Activated CD4-positive, alpha-beta T cell treated with anti-CD3 and anti-CD28 coated beads, Interleukin-10, Interleukin-2, amounts not matched to agents 100 ng/mL and 50 ng/mL, durations not matched to agents 16 hours and 8 hours (primary cell): ENCODE measurements at places on chromosomes 2 and 18.

- DNase-seq: no peak
These were observed 13.7 kb upstream of the DAPL1 start for GRCh38 chr2:158781353-158781961.

DNA sequence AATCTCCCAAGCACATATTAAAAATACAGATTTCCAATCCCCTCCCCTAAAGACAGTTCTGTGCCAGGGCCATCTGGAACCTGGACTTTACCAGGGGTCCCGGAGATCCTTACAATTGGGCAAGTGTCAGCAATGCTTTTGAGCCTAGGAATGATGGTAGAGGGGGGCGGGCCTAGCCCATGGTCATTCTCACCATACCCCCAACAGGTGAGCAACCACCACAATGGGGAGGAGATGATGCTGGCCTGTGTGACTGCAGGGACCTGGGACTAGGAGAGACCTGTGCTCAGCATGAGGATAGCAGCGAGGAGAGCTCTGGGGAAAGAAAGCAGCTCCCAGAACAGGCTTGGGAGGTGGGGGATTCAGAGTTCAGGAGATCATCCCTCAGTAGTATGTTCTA is 13.9 kb upstream of the ASAP2 start:
- DNase-seq: no peak

DNA sequence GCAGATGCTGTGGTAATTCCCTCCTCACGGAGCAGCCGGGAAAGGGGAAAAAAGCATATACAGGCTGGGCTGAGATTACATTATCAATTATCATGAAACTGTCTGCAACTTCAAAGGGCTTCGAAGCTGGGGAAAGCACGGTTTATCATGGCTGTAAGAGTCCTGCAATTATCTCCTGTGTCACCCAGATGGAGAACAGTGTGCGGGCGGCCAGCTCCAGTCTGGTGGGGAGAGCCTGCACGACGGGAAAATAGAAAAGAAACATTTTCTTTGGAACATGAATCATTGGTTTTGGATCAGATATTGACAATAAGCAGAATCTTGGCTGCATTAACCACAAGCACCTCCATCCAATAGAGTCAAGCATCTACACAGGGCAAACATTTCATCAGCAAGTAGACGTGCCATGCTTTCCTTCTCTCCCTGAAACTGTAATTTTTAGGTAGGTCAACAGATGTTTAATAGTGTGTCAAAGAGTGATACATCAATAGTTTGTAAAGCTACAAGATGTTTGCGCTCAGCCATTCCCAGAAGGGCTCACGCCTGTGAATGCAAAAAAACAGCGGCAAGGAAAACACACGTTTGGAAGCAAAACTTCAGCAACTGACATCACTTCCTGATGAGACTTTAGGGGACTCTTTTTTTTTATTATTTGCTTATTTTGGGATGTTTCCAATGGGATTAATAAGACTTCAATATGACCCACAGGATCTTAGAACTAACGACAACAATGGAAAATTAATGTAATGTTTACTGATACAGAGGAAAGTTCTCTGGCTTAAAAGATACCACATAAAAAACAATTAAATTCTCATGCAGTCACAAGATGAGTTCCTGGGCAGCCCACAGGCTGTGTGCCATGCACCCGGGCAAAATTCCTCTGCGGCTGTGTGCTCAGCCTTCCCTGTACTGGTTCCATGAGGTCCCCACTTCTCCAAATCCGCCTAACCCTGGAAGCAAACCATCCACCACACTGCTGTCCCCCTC is 111.0 kb upstream of the SALL3 start:
- DNase-seq: no peak

DNA sequence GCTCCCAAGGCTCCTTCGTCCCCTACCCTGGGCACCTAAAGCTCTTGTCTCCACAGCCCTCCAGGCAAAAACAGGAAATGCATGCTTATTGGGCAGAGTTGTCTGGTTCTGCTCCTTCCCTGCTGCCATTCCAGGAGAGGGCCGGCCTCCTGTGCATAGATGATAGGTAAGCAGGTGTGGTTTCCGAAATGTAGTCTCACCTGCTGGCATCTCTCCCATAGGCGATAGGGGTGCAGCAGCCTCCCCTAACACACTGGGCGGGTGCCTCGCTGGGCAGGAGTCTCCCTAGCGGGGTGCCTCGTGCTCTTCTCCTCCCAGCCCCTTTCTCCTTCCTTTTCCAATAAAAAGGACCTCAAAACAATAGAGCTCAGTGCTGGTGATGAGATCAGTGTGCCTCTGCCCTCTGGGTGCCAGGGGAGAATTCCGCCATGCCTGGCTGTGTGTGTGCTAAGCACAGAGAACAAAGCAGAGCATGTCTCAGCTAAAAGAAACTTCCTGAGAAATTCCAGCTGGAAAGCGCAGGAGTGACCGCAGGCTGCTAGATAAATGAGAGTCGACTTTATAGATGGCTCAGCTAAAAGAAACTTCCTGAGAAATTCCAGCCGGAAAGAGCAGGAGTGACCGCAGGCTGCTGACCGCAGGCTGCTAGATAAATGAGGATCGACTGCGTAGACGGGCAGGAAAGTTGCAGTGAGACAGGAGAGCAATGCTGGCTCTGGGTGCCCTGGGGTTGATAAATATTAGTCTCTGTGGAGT is 11.3 kb upstream of the PXDN start:
- no peak for DNase-seq

DNA sequence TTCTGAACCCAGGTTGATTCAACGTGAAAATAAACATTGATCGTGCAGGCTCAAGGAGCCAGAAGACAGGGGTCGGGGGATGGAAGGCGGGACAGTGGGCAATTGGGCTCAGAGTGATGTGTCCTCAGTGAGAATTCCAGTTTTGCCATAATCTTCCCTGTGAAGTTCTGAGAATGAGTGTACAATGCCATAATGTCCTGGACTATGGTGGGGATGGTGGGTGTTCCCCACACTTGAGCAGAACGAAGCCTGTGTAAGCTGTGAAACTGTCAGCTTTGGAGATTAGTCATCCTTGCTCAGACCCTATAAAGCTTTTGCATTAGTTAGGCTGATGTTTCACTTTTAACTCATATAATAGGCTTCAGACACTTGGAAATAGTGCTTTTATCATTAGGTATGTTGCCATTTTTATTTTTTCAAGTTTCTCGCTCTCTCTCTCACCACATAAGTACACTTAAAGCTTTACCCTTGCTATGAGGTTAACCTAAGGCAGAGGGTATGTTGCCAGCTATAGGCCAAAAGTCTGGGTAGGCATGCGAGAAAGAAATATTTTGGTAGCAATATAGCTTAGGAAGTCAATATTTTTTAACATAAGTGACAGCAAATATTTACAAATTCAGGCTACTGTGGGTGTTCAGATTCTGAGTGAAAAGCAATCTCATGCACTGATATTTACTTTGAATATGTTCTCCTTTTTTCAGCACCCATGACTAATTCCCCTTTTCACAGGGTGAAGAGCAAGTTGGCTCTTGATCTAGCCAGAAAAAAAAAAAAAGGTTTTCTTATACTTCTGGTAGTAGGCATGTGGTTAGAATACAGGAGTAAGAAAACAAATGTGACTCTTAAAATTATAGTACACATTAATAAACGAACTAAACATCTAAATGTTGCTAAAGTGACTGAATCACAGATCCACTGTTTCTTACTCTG is 47.2 kb downstream of the CDC42EP3 start:
- DNase-seq: peak; percentile 88

DNA sequence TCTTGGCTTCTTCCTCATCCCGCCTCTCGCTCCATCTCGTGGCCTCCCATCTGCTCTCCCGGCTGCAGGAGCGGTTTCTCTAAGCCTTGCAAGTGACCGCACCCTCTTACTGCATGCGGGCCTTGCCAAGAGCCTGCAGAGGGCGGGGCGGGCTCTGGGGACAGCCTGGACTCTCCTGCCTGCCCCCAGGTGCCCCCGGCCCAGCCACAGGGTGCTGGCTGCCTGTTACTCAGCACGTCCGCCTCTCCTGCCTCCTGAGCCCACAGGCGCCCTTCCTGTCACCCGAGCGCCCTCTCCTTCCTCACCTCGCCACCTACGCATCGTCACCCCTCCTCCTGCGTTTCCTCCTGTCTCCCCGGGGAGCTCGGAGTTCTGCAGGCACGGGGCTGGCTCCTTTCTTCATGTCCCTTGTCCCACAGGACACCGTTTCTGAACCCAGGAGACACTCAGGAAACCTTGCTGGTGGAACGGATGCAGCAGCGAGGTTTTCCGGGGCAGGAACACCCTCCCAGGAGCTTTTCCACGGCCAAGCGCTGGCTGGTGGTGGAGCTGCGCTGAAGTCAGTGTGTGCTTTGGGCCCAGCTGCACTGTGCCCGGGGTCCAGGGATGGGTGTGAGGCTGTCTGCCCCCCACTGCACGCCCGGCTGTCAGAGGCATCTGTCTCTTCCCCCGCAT is 28.5 kb downstream of the HPCAL1 start:
- peak; percentile 85 for DNase-seq

DNA sequence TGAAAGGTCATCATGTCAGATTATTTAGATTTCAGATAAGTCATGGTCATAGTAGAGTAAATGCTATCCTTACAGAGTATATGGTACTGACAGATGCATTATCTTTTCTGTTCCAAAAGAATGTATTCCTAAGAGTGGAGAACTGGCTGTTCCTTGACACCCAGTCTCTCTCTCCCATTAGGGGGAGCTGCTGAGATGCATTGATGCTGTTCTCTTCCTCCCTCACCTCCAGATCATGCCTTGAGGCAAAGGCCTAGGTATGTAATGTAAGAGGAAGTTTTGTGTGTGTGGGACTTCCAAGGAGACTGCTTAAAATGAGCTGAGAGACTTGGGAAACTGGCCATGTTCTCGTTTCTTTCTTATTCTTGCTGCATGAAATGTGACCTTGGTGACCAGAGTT is 979.5 kb upstream of the CELF4 start:
- peak; percentile 20 for DNase-seq

DNA sequence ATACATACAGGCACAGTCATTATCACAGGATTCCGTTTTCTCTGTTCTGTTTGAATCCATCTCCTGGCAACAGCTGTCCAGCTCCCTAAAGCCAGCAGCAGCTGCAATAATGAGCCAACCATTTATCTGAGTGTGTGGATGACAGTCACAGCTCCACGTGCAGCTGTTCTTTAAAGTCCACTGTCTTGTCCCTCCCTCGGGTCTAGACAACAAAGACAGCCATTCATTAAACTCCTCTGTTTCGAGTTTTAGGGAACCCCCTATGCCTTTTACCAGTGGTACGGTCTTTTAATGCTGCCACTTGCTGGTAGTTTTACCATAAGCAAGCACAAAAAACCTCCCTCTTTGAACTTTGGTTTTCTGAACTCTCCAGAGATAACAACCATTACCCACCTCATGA is 16.0 kb upstream of the MSGN1 start:
- DNase-seq: no peak

GRCh38 chr18:75433098-75433497 is 5.6 kb upstream of the SMIM21 start:
- DNase-seq: no peak

DNA sequence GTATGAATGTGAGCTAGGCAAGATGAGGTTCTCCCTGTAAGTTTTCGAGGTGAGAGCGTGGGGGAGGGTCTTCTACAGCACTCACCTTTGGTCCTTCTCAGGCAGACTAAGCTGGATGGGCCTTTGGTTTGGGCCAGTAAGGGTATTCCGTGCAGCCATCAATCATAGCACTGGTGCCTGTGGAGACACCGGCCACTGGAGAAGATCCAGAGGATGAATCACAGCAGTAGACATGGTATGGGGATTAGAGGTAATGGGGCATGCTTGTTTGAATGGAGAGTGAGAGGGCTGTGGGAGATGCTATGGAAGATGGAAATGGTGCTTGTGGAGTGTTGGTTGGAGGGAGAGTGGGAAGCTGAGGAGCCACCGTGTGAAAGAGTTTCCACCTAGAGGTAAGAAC is 16.1 kb downstream of the MAPRE3 start:
- no peak for DNase-seq

DNA sequence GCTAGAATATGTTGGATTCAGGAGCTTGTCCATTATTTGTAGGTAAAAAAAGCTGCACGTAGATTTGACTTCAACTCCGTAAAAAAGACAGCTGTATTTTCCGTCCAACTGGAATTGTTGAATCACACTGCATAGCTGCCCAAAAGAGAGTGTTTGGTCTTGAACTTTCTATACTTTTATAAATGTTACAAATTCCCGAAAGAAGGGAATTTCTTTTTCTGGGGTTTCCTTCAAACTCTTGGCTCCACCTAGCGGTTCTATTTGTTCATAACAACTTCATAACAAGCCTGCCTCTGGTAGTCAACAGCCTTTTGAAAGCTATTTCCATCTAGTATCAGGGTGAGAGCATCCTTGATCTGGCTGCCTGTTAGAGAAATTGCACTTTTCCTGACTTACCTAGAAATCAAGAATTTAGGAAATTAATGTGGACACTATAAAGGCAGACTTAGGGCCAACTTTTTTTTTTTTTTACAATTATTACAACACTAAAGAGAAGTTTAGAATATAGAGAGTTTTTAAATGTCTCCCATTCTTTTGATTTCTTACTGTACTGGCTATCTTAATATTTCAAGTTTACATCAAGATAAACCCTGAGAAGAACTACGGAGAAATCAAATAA is 48.1 kb downstream of the TMEM185B start:
- DNase-seq: peak; percentile 58

DNA sequence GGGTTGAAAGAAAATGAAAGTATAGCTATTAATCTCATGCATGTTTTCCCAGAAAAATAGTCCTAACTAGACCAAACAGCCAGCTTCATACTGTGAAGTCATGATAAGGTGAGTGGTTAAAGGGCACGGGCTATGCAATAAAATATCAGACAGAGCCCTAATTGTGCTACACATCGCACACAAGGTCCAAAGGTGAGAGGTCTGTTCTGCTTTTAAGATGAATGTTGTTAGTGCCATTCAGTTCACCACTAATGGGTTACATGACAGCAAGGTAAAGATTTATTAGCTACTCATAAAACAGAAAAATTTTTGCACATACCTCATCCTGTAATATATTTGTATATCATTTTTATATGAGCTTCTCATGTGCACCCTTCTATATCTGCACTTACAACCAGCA is 105.0 kb upstream of the STK17B start:
- DNase-seq: no peak

- DNase-seq: no peak
These were observed 334.4 kb downstream of the AGPS start for GRCh38 chr2:177726931-177727348.

- no peak for DNase-seq
These were observed 80.8 kb downstream of the EHD3 start for GRCh38 chr2:31314761-31315160.

GRCh38 chr2:163580757-163581156 is 155.1 kb downstream of the FIGN start:
- no peak for DNase-seq

DNA sequence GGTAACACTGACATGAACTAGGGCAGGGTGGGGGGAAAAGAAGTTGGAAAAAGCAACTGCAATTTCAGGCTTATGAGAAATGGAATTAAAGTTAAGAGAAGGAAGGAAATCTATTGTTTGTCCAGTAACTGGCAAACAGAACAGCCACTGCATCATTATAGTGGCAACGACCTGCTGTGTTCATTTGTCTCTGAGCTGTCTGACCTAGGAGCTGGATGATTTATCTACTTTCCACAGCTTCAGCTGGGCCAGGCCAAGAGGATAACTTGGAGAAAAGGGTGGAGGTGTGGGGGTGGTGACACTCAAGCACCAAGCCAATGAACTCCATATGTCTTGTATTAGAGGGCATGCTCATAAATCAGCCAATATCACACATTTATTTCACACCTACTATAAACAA is 291.5 kb upstream of the KLHL29 start:
- no peak for DNase-seq

GRCh38 chr2:69499242-69499641 is 62.0 kb upstream of the NFU1 start:
- no peak for DNase-seq
